ENCODE measurements at places on chromosomes 1 and 21.
A peak's percentile ranks its signal among the peaks of the same experiment; 100 is the strongest.

GRCh38 chr21:38170283-38170682, 86.5 kb upstream of the KCNJ15 start:
- peak; percentile 22 for DNase-seq

DNA sequence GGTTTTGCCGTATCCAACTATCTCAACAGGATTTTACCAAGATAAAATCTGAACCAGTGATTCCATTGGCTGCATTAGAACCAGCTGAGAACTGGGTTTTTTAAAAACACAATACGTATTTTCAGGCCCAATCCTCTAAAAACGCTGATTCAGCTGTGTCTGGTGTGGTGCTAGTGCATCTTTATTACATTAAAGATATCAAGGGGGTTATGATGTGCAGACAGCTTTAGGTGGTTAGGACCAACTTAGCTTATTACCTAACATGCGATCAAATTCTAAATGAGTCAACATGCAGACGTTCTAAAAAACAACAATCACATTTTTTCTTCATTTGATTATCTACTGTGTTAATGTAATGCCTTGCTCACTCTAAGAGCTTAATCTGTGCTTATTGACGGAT, 32.0 kb upstream of the EXO1 start:
- no peak for DNase-seq

- no peak for DNase-seq
Measured at GRCh38 chr1:50246869-50247268, 138.1 kb downstream of the ELAVL4 start.

- DNase-seq, result no peak
Measured at GRCh38 chr1:81128079-81128478, 672.7 kb upstream of the ADGRL2 start.

DNA sequence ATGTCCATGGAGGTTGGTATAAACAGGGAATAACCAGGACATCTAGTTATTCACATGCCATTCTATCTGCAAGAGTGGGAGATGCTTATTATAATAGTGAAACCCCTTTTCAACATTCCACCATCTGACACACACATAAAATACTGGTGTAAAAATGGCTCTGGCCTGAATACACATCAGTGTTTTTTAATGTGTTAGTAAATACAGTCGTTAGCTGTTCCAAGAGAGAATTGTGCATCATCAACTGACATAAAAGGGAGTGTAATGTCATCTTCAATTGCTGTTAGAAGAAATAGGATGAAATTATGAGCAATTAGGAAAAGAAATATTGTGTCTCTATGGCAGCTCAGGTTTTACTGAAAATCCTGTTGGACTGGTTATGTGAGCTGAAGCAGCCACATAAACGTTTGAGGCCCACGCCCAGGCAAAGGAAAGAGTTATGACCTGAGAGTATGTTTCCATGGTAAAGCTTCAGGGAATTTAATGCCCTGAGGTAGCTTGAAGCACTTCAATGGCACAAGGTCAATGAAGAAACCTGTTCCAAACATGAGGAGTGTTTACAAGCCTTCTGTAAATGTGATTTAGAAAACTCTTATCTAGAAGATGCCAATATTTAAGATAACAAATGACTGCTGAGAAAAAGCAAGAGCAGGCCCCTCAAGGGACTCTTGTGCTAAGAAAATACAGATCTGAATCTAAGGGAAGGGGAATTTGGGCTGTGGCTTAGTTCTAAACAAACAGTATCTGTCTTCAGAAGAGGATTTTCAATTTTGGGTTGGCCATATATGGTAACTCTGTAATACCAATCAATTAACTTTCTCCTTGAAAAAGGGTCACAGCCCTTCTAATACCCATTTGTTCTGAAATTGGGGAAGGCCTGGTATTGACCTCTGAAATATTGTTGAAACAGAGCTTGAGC, 384.3 kb downstream of the SEC16B start:
- no peak for DNase-seq

DNA sequence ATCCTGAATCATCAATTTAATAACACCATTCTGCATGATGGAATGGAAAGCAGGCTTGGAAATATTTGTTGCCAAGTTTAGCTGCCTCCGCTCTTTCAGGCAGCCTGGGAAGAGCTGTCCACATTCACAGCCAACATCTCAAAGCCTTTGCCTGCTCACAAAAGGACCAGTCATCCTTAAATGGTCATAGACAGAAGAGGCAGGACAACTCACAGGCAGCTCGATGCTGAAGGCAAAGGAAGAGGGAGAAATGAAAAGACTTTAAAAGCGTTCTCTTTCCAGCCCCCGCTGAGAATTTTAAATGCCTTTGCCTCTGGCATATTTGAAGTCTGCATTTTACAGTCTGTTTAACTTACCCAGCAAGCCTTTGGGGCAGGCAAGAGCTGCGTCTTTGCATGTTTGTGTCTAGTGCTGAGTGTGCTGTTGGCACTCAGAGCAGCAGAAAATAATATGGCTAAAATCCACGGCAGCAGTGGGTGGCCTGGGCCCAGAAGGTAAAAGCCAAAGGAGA, 68.9 kb downstream of the NMNAT2 start:
- DNase-seq, result no peak

- no peak for DNase-seq
Measured at GRCh38 chr1:155983191-155984024, 5.1 kb upstream of the ARHGEF2 start.

Data from CD4-positive, alpha-beta T cell treated with Interleukin-6 for 4 hours (primary cell).